ENCODE measurements at places on chromosomes 2 and 18.

GRCh38 chr18:74163019-74163660 lies 14.8 kb downstream of the TIMM21 start:
- peak overlapping the region; percentile 8 for H3K27ac ChIP-seq
- no peaks in the 10 kb centered on the region for H3K27me3 ChIP-seq
- no peak for DNase-seq
- H3K4me3 ChIP-seq, result no peak overlapping the region

DNA sequence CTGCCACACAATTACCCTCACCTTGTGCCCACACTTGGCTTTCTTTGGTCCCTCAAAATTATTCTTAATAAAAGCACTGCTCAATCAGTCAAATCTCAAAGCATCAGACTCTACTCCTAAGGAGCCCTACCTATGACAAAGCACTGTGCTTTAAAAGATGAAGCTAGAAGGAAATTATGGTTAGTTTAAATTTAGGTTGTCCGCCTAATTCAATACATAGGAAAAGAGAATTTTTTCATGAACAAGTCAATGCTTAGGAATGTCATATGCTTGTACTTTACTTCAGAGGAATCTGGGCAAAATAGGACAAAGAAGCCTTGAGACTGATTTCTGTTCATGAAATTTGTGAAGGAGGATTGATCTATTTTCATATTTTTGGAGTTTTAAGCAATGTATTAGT lies 726.4 kb upstream of the CDH2 start:
- H3K4me3 ChIP-seq, result no peak overlapping the region
- H3K36me3 ChIP-seq, result no peaks in the 10 kb centered on the region
- no peak overlapping the region for H3K27ac ChIP-seq
- no peaks in the 10 kb centered on the region for H3K27me3 ChIP-seq
- H3K4me1 ChIP-seq, result no peaks in the 10 kb centered on the region

DNA sequence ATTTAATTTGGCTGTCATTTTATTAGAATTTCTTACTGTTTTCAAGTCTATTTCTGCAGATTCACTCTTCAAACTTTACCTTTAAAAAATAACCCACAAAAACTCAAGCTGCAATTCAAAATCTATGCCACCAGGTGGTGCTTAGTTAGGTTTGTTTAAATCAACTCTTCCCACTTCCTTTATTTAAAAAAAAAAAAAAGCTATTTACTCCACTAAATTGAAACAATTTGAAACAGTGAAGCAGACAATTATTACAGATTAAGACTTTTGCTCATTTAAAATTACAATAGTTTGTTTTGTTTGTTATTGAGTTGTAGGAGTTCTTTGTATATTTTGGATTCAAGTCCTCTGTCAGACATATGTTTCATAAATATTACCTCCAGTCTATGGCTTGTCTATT lies 300.0 kb downstream of the PDE11A start:
- H3K27me3 ChIP-seq, result peaks cover 19% of the 10 kb centered on the region
- H3K36me3 ChIP-seq, result no peaks in the 10 kb centered on the region
- DNase-seq, result no peak
- no peak overlapping the region for H3K4me3 ChIP-seq

GRCh38 chr2:201656102-201656501 lies 12.8 kb upstream of the TMEM237 start:
- H3K36me3 ChIP-seq, result no peaks in the 10 kb centered on the region
- no peaks in the 10 kb centered on the region for H3K4me1 ChIP-seq
- peaks cover 18% of the 10 kb centered on the region for H3K27me3 ChIP-seq
- H3K27ac ChIP-seq, result no peak overlapping the region
- no peak for DNase-seq
- no peak overlapping the region for H3K4me3 ChIP-seq

DNA sequence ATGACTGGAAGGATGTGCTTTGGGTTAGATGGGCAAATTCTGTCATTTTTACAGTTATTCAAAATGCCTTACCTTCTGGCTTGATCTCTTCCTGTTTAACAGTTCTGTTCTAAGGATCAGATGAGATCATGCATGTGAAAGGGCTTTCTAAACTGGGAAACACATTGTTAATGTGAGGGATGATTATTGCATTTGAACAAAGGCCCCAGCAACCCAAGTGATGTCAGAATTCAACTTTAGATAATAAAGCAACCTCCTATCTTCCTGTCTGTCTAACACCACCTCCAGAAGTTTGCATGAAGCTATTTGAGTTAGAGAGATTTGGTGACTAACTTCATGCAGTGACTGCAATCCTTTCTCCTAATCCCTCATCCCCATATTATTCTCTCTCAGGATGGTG lies 77.8 kb upstream of the B3GNT2 start:
- H3K27me3 ChIP-seq, result no peaks in the 10 kb centered on the region
- H3K4me1 ChIP-seq, result peaks cover 36% of the 10 kb centered on the region
- DNase-seq, result no peak
- H3K27ac ChIP-seq, result no peak overlapping the region
- no peak overlapping the region for H3K4me3 ChIP-seq

DNA sequence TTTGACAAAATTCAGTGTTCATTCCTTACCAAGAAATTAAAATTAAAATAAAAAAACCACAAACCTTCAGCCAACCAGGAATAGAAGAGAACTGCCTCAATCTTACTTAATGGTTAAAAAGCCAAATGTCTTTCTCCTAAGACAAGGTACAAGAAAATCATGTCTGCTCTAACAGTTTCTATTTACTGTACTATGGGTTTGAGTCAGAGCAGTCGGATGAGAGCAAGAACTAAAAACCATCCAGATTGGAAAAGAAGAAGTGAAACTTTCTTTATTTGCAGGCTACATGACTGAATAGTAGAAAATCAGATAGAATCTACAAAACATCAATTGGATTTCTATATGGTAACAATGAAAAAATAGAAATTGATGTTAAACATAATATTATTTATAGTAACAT lies 555.5 kb upstream of the TNP1 start:
- no peak for DNase-seq
- peaks cover 4% of the 10 kb centered on the region for H3K27me3 ChIP-seq
- H3K4me3 ChIP-seq, result no peak overlapping the region
- no peaks in the 10 kb centered on the region for H3K36me3 ChIP-seq
- no peaks in the 10 kb centered on the region for H3K4me1 ChIP-seq

DNA sequence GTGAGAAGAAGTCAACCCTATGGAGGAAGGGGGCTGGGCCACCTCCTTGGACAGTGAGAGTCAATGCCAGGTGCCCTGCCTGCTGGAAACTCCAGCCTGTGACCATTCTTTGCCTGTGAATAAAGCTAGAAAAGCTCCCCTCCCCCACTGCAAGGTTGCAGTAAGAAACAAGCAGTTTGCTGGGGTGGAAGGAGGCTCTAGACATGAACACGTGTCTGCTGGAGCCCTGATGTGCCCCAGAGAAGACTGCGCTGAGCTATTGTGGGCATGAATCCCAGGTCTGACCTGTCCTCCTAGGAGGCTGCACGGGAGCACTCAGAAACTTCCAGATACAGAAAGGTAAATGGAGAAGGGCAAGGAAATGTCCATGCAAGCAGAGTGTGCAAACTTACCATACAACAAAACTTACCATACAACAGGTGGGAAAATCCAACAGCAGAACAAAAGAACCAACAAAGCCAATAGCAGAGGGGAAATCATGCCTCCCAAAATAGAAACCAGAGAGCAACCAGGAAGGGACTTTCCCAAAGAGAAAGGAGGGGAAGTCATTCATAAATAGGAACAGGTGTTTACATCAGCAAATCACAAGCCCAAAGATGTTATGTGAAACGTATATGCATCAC lies 278.7 kb downstream of the BCL2 start:
- peaks cover 29% of the 10 kb centered on the region for H3K4me1 ChIP-seq
- DNase-seq, result no peak
- no peaks in the 10 kb centered on the region for H3K36me3 ChIP-seq

DNA sequence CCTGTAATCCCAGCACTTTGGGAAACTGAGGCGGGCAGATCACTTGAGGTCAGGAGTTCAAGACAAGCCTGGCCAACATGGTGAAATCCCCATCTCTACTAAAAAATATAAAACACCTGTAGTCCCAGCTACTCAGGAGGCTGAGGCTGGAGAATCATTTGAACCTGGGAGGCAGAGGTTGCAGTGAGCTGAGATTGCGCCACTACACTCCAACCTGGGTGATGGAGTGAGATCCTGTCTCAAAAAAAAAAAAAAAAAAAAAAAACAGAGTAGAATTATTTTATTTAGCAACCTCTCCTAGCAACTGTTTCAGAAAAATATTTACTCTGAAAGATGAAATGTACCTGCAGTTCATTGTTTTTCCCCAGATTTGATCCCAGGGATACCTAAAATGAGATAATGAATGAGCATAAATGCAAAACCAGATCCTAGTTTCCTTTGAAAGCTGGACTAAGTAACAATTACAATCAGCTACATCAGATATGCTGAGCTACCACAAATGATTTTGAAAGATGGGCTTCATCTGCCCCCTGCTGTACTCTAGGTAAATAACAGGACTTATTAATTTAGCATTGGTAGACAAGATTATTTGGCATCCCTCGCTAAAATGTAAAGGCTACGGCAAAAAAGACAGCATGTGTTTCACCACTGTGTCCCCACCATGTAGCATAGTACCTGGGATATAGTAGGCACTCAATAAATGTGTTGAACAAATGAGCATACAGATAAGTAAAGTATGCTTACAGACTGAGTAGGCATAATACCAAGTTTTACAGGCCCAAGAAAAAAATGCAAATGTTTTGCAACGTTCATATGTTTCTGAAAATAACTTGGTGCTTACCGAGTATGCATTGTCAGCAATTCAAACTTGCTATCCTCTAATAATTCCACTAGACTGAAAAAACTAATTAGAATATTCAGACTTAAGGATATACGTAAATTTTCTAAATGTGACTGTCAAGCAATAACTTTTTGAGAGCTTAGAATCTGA lies 102.5 kb downstream of the ATL2 start:
- H3K27me3 ChIP-seq, result no peaks in the 10 kb centered on the region
- no peak overlapping the region for H3K4me3 ChIP-seq
- H3K4me1 ChIP-seq, result peaks cover 3% of the 10 kb centered on the region
- DNase-seq, result no peak

DNA sequence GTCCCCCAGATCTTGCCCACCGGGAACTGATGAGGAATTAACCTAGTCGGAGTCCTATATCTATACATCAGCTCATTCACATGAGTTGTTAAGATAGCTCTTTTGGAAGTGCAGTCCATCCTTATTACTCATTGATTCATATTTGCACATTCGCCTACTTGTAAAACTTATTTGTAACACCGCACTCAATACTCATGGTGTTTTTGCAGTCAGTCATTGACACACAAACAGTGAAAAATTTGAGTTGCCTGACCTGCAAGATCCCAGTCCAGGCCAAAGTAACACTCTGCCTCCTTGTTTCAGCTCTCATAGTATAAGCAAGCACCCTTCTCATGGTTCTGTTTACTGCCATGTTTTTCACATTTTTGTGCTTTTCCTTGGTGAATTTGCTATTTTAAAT lies 180.6 kb downstream of the CTIF start:
- H3K36me3 ChIP-seq, result peaks cover 4% of the 10 kb centered on the region
- H3K27me3 ChIP-seq, result no peaks in the 10 kb centered on the region
- H3K27ac ChIP-seq, result no peak overlapping the region
- DNase-seq, result no peak

GRCh38 chr2:20585359-20585709 lies 65.6 kb downstream of the HS1BP3 start:
- H3K4me1 ChIP-seq, result no peaks in the 10 kb centered on the region
- no peak for DNase-seq
- no peak overlapping the region for H3K27ac ChIP-seq
- H3K4me3 ChIP-seq, result no peak overlapping the region

GRCh38 chr2:47095349-47096020 lies 59.6 kb downstream of the STPG4 start:
- peaks cover 4% of the 10 kb centered on the region for H3K4me1 ChIP-seq
- H3K27me3 ChIP-seq, result no peaks in the 10 kb centered on the region
- H3K27ac ChIP-seq, result no peak overlapping the region
- no peak overlapping the region for H3K4me3 ChIP-seq
- DNase-seq, result no peak
- H3K36me3 ChIP-seq, result no peaks in the 10 kb centered on the region

DNA sequence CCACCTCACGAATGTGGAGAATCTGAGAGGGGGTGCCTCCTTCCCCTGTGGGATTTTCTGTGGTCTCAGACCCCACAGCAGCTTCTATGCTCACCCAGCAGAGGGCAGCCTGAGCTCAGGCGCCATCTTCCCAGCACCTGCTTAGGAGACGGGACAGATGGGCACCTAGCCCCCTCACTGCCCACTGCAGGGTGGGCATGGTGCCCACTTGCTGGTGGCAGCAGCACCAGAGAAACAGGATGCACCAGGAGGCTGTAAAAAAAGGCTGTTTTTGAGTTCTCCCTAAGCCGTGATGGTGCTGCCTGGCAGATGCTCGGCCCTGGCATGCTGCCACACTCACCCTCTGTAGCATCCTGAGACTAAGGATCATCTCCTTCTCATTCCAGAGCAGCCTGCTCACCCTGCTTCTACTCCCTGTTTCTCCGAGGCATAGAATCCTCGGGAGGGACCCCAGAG lies 19.1 kb upstream of the SLC20A1 start:
- H3K36me3 ChIP-seq, result no peaks in the 10 kb centered on the region
- peaks cover 30% of the 10 kb centered on the region for H3K4me1 ChIP-seq
- H3K27me3 ChIP-seq, result no peaks in the 10 kb centered on the region
- H3K27ac ChIP-seq, result no peak overlapping the region
- H3K4me3 ChIP-seq, result peak overlapping the region; percentile 44

DNA sequence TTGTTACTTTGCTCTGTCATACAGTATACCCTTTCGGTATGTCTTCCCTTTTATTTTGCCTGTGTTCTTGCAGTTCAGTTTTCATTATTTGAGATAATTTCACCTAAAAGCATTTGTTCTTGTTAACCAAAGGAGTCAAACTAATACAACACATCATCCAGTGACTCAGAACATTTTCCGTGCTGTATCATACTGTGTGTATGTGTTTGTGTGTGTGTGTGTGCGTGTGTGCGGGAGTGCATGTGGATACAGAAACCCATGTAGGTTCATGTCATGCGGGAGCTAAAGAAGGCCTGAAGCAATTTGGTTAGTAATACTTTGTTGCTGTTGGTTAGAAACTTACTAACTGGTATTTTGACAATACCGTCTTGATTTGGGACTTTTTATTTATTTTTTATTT lies 60.0 kb downstream of the CEP192 start:
- no peak overlapping the region for H3K4me3 ChIP-seq
- H3K36me3 ChIP-seq, result peaks cover 65% of the 10 kb centered on the region
- H3K27me3 ChIP-seq, result no peaks in the 10 kb centered on the region
- H3K4me1 ChIP-seq, result peaks cover 21% of the 10 kb centered on the region

DNA sequence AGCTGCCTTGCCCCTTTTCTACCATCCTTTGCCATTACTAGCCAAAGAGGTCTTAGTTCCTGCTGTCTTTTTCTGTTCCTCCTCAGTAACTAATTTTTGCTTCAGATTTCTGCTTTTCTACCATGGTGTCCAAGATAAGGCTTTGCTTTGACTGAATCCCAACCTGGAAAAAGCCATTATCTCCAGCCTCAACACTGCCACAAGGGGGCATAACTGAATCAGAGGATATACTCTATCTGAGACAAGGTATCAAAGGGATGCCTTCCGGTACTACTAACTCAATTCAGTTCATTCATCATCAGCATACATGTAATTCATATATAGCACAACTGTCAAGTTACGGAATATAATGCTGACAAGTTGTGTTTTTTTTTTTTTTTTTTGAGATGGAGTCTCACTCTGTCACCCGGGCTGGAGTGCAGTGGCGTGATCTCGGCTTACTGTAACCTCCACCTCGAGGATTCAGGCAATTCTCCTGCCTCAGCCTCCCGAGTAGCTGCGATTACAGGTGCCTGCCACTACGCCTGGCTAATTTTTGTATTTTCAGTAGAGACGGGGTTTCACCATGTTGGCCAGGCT lies 11.4 kb downstream of the OSGEPL1 start:
- no peaks in the 10 kb centered on the region for H3K4me1 ChIP-seq
- H3K4me3 ChIP-seq, result no peak overlapping the region
- H3K27me3 ChIP-seq, result no peaks in the 10 kb centered on the region
- no peak for DNase-seq
- H3K36me3 ChIP-seq, result peaks cover 46% of the 10 kb centered on the region
- H3K27ac ChIP-seq, result no peak overlapping the region
